ENCODE measurements at places on chromosomes 7 and 10.

- H3K27me3 ChIP-seq = no peaks in the 10 kb centered on the region
- no peak for DNase-seq
- no peak overlapping the region for H3K4me3 ChIP-seq
Observed at GRCh38 chr7:51352174-51353100, 35.8 kb upstream of the COBL start.

GRCh38 chr7:26179422-26179821 lies 21.1 kb downstream of the HNRNPA2B1 start:
- peaks cover 11% of the 10 kb centered on the region for H3K4me1 ChIP-seq
- no peak for DNase-seq
- H3K36me3 ChIP-seq = peaks cover 6% of the 10 kb centered on the region
- no peaks in the 10 kb centered on the region for H3K27me3 ChIP-seq
- H3K4me3 ChIP-seq = no peak overlapping the region

GRCh38 chr7:94382132-94382531 lies 12.6 kb upstream of the COL1A2 start:
- peaks cover 13% of the 10 kb centered on the region for H3K4me1 ChIP-seq
- no peaks in the 10 kb centered on the region for H3K36me3 ChIP-seq
- no peak overlapping the region for H3K27ac ChIP-seq
- H3K27me3 ChIP-seq = no peaks in the 10 kb centered on the region
- no peak overlapping the region for H3K4me3 ChIP-seq

- no peaks in the 10 kb centered on the region for H3K27me3 ChIP-seq
- H3K4me1 ChIP-seq = peaks cover 21% of the 10 kb centered on the region
- H3K4me3 ChIP-seq = no peak overlapping the region
- H3K27ac ChIP-seq = peak overlapping the region; percentile 4
- no peak for DNase-seq
Observed at GRCh38 chr10:110735620-110736027, 91.5 kb downstream of the RBM20 start.

DNA sequence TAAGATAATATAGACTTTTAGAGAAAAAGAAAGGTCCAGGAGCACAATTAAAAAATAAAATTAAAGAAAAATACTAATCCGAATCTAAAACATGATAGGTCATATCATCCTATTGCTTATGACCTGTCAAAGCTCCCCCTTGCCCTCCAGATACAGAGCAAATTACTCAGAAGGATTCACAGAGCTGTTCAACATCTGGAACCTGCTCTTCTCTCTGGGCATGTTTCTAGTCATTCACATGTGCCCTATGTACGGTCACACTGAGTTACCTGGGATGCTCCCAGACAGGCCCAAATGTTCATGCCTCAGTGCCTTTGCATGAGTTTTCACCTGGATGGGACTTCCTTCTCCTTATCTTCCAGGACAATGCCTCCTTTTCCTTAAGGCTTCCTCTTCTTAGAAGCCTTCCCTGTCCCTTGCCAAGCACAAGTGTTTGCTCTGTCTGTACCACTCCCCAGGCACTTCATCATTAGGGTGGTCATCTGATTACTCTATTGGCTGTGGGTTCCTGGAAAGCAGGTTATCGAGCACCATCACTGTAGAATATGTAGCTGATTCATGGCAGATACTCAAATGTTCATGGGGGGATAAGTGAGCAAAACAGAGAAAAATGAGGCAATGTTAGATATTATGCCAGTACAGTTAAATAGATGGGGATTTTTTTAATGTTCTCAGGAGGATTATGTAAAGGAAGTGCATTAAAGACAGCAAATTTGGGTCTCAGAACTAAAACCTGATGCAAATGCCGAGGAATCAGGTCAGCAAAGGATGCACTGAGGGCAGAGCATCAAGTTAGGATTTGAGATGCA lies 12.0 kb upstream of the AOAH start:
- no peaks in the 10 kb centered on the region for H3K27me3 ChIP-seq
- H3K4me3 ChIP-seq = no peak overlapping the region
- no peaks in the 10 kb centered on the region for H3K4me1 ChIP-seq
- no peaks in the 10 kb centered on the region for H3K36me3 ChIP-seq
- no peak overlapping the region for H3K27ac ChIP-seq
- DNase-seq = no peak

GRCh38 chr10:110803830-110804338 lies 67.8 kb upstream of the PDCD4 start:
- H3K4me3 ChIP-seq = no peak overlapping the region
- H3K27me3 ChIP-seq = no peaks in the 10 kb centered on the region
- H3K36me3 ChIP-seq = peaks cover 45% of the 10 kb centered on the region
- H3K27ac ChIP-seq = peak overlapping the region; percentile 21

DNA sequence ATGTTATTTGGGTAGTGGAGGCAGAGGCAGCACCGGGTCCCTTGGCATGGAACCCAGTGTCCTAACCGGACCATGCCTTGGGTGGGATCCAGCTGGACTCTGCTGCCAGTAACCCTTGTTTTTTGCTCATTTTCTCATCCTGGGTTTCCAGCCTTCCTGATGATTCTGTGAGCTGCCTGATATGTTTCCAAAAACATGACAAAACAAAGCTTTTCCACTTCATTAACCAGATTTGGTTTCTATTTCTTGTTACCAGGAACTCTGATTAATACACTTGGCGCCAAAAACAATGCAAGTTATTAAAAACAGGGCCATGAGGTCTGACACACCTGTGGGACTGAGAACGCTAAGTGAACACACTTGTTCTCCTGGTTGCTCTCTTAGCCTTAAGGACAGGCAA lies 32.8 kb upstream of the DLG5 start:
- DNase-seq = no peak
- no peaks in the 10 kb centered on the region for H3K36me3 ChIP-seq
- no peaks in the 10 kb centered on the region for H3K27me3 ChIP-seq
- H3K4me3 ChIP-seq = no peak overlapping the region

- no peaks in the 10 kb centered on the region for H3K27me3 ChIP-seq
- H3K36me3 ChIP-seq = peaks cover 5% of the 10 kb centered on the region
- H3K4me3 ChIP-seq = no peak overlapping the region
Observed at GRCh38 chr10:49505076-49505475, 33.8 kb downstream of the ERCC6 start.

DNA sequence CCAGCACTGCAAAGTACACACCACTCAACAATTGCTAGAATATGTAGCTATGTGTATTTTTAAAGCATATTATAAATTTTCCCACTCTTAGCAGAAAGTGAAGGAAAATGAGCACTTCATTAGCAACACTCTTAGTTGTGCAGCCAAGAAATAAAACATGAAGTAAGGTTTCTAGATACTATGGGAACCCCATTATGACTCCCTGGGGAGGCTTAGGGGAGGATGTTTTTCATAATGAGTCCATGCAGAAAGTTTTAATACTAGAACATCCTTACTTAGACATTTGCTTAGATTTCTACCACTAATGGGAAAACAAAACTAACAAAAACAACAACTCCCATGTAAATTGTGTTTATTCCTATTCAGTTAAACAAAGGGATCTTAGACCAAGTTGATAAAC lies 148.4 kb upstream of the HDAC9 start:
- no peak overlapping the region for H3K4me3 ChIP-seq
- H3K36me3 ChIP-seq = peaks cover 1% of the 10 kb centered on the region
- no peaks in the 10 kb centered on the region for H3K27me3 ChIP-seq
- H3K27ac ChIP-seq = no peak overlapping the region
- DNase-seq = no peak
- peaks cover 44% of the 10 kb centered on the region for H3K4me1 ChIP-seq

DNA sequence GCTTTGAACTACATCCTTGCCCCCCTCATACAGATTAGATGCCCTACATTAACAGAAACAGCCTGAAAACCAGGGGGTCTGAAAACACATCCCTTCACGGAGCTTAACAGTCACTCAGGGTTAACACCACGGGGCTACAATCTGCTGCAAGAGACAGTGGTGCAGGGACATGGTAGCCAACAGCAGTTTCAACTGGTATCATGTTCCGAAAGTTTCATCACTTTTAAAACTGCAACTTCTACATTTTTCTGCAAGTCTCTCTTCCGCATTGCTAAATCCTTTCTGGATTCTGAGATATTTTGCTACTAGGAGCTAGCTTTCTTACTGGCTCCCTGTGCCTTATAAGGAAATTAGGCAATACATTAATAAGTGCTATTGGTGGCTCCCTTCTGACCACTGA lies 92.6 kb downstream of the JAZF1 start:
- no peak for DNase-seq
- no peak overlapping the region for H3K4me3 ChIP-seq
- H3K4me1 ChIP-seq = peaks cover 2% of the 10 kb centered on the region
- no peak overlapping the region for H3K27ac ChIP-seq
- H3K36me3 ChIP-seq = no peaks in the 10 kb centered on the region

DNA sequence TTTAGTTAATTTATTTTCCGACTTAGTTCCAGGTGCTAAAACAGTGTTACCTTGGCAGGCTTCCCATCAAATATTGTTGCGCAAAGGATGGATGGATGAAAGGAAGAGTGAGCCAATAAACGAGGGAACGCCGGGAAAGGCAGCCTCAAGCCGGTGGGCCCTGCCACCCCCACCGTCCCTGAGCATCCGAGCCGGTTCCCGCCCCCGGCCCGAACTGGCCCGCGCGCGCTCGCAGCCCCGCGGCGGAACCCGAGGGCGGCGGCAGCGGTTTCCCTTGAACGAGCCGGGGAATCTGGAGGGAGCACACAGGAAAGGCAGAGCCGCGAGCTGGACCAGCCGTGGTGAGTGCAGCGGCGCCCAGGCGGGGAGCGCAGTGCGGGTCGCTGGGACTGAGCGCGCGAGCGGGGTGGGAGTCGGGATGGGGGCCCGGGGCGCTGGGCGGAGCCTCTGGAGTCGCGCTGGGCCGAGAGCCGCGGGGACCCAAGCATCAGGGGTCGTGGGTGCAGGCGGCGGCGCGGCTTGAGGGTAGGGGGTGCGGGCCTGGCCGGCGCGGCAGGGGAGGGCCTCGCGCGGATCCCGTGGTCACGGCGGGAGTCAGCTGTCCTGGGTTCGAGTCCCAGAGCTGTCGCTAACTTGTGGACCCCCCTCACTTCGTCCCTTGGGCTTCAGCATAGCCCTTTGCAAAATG lies at the start of gene AGK:
Gene AGK, plus strand, starts transcription at position 317 of the 688 bp plus-strand sequence. CDS start 4,057 bp downstream, outside the sequence.
- peaks cover 5% of the 10 kb centered on the region for H3K36me3 ChIP-seq
- DNase-seq = peak; percentile 58
- H3K27me3 ChIP-seq = no peaks in the 10 kb centered on the region
- H3K27ac ChIP-seq = peak within 1 kb of the TSS; percentile 74

GRCh38 chr10:103854265-103854685 lies 1.1 kb downstream of the SH3PXD2A start:
- peak overlapping the region; percentile 88 for H3K4me3 ChIP-seq
- H3K27me3 ChIP-seq = no peaks in the 10 kb centered on the region
- H3K27ac ChIP-seq = peak overlapping the region; percentile 84
- H3K36me3 ChIP-seq = no peaks in the 10 kb centered on the region

DNA sequence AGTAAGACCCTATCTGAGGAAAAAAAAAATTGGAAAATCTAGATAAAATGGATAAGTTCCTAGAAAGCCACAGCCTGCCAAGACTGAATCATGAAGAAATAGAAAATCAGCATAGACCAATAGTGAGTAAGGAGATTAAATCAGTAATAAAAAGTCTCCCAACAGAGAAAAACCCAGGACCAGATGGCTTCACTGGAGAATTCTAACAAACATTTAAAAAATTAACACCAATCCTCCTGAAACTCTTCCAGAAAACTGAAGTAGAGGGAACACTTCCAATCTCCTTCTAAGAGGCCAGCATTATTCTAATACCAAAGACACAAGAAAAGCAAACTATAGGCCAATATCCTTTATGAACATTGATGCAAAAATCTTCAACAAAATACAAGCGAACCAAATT lies 8.8 kb upstream of the LIMK1 start:
- peak overlapping the region; percentile 51 for H3K27ac ChIP-seq
- no peaks in the 10 kb centered on the region for H3K36me3 ChIP-seq
- DNase-seq = no peak

DNA sequence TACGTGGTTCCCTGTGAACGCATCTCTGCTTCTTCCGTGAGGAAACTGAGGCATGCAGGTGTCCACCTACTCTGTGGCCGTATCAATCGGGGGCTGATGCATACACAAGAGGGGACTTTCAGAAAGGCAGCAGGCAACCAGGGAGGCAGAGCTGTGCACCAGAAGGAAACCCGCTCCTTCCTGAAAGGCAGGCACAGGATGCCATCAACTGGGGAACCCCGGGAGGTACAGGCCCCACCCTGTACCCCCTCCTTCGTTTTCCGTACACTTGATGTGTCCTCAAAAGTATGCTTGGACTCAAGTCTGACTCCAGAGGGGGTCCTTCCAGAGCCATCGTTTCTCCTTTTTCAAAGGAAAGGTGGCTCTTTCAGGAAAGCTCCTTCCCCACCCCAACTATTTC lies 59.5 kb downstream of the ASB13 start:
- no peak for DNase-seq
- no peaks in the 10 kb centered on the region for H3K27me3 ChIP-seq
- H3K27ac ChIP-seq = no peak overlapping the region
- H3K4me1 ChIP-seq = peaks cover 40% of the 10 kb centered on the region
- no peak overlapping the region for H3K4me3 ChIP-seq

- peaks cover 23% of the 10 kb centered on the region for H3K4me1 ChIP-seq
- peak overlapping the region; percentile 66 for H3K27ac ChIP-seq
- H3K4me3 ChIP-seq = peak overlapping the region; percentile 48
- no peaks in the 10 kb centered on the region for H3K36me3 ChIP-seq
- peak; percentile 20 for DNase-seq
- no peaks in the 10 kb centered on the region for H3K27me3 ChIP-seq
Observed at GRCh38 chr10:9992661-9993060, 1025.0 kb upstream of the CELF2 start.

DNA sequence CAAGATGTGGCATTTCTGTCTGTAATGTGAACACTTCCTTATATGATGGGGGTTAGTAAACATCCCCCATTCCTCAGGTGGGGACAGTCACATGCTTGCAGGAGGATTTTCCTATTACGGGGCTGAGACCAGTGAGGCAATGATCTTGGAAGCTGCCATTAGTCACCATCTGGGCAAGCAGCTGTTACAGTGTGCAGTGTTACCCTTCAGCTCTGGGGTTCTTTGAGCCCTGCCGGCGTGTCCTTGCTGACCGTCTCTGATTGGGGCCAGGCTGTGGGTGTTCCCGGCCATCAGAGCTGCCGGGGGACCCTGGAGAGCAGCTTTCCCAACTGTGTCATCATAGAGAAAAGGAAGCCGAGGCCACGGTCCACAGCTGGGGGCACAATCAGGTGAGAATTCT lies 126.8 kb upstream of the FAM20C start:
- H3K4me1 ChIP-seq = peaks cover 12% of the 10 kb centered on the region
- no peak overlapping the region for H3K27ac ChIP-seq
- no peaks in the 10 kb centered on the region for H3K36me3 ChIP-seq
- no peak overlapping the region for H3K4me3 ChIP-seq
- no peak for DNase-seq

- DNase-seq = no peak
- no peak overlapping the region for H3K4me3 ChIP-seq
- no peaks in the 10 kb centered on the region for H3K4me1 ChIP-seq
- no peaks in the 10 kb centered on the region for H3K36me3 ChIP-seq
Observed at GRCh38 chr7:141956084-141956483, 9.3 kb upstream of the CLEC5A start.

- no peaks in the 10 kb centered on the region for H3K27me3 ChIP-seq
- H3K4me1 ChIP-seq = peaks cover 6% of the 10 kb centered on the region
- no peak for DNase-seq
- no peak overlapping the region for H3K4me3 ChIP-seq
- no peak overlapping the region for H3K27ac ChIP-seq
Observed at GRCh38 chr7:5222841-5223411, 32.9 kb downstream of the WIPI2 start.

GRCh38 chr10:68074031-68074774 lies 880 bp downstream of the HERC4 start:
- peak overlapping the region; percentile 97 for H3K4me3 ChIP-seq
- H3K4me1 ChIP-seq = peaks cover 31% of the 10 kb centered on the region
- no peak for DNase-seq
- peak overlapping the region; percentile 98 for H3K27ac ChIP-seq
- H3K36me3 ChIP-seq = peaks cover 6% of the 10 kb centered on the region

GRCh38 chr7:47458057-47458456 lies 123.9 kb downstream of the TNS3 start:
- no peaks in the 10 kb centered on the region for H3K36me3 ChIP-seq
- DNase-seq = no peak
- H3K4me3 ChIP-seq = no peak overlapping the region

GRCh38 chr10:85927952-85928665 lies 438.5 kb downstream of the GRID1 start:
- no peak overlapping the region for H3K27ac ChIP-seq
- peaks cover 24% of the 10 kb centered on the region for H3K27me3 ChIP-seq
- no peaks in the 10 kb centered on the region for H3K36me3 ChIP-seq
